ENCODE measurements at places on chromosomes 2 and 18. TPM values are rescaled to one million over a fixed set of nuclear protein-coding genes. Genes with fewer than 3 reads are reported as not detected.

SULT1C4 gene
- not detected for total RNA-seq

MRO gene
- total RNA-seq: not detected

ABCG8 gene
- not detected for total RNA-seq

GCKR gene
- total RNA-seq: not detected

NR4A2 gene
- 2.1 TPM for total RNA-seq

DSG1 gene
- not detected for total RNA-seq

GALNT3 gene
- 3.0 TPM for total RNA-seq

GYPC gene
- 78.5 TPM for total RNA-seq

GKN1 gene
- not detected for total RNA-seq

SERPINB4 gene
- total RNA-seq: not detected

GRCh38 chr2:2719015-2719414 lies 387.9 kb upstream of the MYT1L start:
- DNase-seq: no peak

DNA sequence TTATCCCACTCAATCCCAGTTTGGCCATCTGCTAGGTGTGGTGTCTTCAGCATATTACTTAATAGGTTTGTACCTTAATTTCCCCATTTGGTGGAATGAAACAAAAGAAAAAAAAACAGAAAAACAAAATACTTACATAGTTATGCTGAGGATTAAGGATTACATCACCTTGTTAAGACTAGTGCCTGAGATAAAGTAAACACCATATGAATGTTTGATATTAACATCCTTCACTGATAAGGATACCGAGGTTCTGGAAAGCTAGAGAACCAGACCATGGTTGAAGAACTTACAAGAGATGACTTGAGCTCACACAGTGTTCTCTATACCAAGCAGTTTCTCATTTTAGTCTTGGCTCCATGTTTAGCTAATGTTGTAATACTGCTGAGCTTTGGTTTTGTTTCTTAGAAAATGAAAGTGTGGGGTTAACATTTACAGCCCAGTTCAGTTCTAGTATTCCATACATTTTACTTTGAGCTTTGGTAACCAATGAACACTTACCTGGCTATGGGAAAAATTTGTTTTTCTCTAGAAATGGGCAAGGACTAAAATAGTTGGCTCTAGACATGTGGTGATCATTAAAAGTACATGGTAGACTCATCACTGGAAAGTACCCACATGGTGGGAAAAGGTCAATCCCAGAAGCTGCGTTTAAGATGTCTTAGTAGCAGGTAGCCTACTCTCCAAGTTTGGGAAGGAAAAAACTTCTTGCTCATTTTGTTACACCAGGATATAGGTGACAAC lies 5.8 kb upstream of the GPD2 start:
- no peak for DNase-seq

GRCh38 chr18:52311331-52311730 lies 28.7 kb upstream of the DCC start:
- DNase-seq: no peak

GRCh38 chr2:167438206-167438605 lies 549.9 kb downstream of the XIRP2 start:
- no peak for DNase-seq

GRCh38 chr18:43396266-43396665 lies 119.0 kb upstream of the SYT4 start:
- DNase-seq: no peak

DNA sequence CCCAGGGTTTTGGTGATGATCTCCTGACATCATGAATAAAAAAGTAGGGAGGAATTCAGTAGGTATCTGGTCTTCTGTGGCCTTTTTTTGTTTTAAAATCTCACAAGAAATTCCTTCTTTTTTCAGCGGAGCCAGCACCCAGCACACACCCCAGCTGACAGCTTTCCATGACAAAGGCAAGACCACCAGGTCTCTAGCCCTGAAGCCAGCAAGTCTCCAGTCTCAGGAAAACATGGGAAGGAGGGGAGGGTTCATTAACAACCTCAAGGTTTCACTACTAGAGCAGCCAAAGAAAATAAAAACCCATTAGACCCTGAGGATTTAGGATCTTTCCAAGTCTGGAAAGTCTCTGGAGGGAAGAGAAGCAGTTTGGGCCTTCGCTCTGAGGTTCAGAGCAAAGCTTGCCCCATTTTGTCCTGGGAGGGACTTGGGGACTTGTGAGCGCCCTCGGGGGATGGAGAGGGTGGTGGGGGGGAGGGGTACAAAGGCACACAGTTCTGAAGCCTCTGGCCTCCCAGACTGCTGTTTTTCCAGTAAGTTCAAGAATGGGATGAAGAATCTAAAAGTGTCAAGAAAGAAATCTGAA lies 9.0 kb downstream of the FOXI3 start:
- no peak for DNase-seq

DNA sequence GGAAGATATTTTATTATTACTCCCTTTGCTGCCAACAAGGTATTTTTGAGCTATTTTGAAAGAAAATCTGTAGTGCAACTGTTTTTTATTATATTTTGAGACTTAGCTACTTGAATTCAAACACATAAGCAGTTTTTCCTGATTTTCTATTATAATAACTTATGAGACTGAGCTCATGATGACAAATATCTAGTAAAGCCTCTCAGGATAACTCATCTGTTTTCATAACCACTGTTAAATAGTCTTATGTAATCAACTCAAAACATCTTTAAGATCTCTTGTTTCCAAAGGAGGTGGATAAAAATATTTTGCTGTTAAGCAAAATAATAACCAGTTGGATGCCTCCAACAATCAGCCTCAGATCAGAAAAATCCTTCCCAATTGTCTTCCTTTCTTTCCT lies 21.9 kb upstream of the PPP1CB start:
- no peak for DNase-seq

- DNase-seq: peak; percentile 35
Observed at GRCh38 chr2:25286723-25287483, 54.8 kb downstream of the DNMT3A start.

GRCh38 chr2:166375736-166376487 lies at the start of gene SCN9A:
TSS of gene SCN9A (minus strand) at chr2:166375944. CDS start at chr2:166311756, 64,188 bp downstream.
- DNase-seq: no peak

DNA sequence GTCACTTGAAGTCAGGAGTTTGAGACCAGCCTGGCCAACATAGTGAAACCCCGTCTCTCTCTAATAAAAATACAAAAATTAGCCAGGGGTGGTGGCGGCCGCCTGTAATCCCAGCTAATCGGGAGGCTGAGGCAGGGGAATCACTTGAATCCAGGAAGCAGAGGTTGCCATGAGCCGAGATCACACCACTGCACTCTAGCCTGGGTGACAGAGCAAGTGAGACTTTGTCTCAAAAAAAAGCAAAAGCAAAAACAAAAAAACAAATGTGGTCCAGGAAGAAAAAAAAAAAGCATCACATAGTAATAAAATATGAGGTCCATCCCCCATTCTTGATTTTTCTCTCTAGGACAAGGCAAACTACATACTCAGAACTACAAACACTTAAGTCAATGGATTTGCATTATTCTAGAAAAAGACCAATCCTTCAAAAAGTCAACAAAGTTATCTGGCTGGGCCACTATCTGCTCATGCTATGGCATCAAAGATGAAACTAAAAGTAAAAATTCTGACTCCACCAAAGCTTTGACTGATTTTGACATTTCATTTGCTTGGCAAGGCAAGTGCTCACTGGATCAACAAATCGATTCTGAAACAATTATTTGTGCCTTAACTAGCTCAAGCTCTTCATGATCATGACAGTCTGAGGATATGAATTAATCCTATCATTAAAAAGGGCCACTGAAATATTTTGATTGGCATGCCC lies 28.4 kb downstream of the MEX3C start:
- DNase-seq: no peak

DNA sequence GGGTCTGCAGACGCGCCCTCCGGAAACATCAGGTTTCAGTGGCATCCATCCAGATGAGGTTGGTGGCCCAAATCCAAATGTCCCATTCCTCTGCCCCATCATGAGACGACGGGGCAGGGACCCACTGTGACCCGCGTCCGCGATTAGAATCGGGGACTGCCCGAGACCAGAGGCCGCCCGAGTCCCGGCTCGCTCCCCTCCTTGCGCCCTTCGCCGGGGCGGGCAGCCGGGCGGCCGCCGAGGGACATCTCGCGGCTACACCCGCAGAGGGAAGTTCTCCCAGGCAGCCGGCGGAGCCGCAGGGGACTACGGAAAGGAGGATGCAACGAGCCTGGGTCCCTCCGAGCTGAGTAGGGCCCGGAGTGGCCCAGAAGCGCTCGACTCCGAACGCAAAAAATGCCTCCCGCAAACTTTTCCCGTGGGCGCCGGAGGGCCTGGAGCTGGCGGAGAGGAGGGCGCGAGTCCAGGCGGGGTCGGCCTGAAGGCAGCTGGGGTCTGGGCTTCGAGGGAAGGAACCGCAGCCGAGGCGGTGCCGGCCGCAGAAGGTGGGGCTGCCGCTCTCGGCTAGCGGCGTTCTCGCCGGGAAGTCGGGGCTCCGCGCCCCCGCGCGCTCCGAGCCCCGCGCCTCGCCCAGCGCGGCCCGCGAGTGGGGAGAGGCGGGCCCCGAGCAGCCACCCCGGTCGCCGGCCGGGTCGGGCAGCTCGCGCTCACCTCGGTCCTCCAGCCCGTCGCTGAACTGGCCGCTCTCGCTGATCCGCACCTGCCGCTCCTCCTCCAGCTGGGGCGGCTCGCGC lies 580 bp downstream of the TMEM163 start:
- DNase-seq: peak; percentile 8

- DNase-seq: no peak
Observed at GRCh38 chr18:9719421-9719981, 11.4 kb downstream of the RAB31 start.

GRCh38 chr2:177051278-177051677 lies 161.3 kb upstream of the HNRNPA3 start:
- DNase-seq: no peak

DNA sequence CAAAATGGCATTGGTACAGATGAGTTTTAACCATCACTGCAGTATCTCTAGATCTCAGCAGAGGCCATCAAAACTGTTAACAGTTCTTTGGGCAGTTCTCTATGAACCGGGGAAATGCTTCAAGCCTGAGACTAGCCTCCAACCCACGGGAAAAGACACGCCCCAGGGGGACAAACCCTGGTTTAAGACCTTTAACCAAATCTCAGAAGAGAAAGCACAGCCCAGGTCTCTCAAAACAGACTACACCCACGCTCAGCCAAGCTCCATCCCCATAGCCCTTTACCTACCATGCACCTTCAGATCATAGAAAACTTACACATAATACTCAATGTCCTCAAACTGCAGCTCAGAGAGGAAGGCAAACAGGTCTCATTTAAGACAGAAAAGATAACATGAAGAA lies 78.3 kb downstream of the TMEM163 start:
- no peak for DNase-seq

- DNase-seq: no peak
Observed at GRCh38 chr2:44716131-44716530, 225.4 kb upstream of the SIX3 start.

GRCh38 chr2:218406949-218407618 lies 7.4 kb downstream of the CTDSP1 start:
- peak; percentile 71 for DNase-seq

- no peak for DNase-seq
Observed at GRCh38 chr2:160891353-160891740, 268.9 kb upstream of the TANK start.

- no peak for DNase-seq
Observed at GRCh38 chr2:19649785-19650380, 251.9 kb downstream of the TTC32 start.

DNA sequence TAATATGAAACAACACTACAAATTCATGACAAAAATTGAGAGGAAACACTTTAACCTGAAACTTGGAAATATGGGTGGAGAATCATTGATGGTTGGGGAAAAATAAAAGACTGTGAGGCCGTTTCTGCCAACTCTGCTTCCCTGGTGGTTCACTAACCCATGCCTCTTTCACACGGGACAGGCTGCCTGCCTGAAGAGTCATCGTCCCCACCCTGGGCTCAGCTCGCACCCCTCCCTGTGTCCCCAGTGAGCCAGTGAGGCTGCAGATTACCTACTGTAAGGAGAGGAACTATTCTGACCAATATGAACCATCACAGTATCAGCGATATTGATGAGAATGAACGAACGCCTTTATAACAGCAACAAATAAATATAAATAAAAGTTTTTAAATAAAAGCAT lies 357.8 kb upstream of the CDH20 start:
- no peak for DNase-seq

DNA sequence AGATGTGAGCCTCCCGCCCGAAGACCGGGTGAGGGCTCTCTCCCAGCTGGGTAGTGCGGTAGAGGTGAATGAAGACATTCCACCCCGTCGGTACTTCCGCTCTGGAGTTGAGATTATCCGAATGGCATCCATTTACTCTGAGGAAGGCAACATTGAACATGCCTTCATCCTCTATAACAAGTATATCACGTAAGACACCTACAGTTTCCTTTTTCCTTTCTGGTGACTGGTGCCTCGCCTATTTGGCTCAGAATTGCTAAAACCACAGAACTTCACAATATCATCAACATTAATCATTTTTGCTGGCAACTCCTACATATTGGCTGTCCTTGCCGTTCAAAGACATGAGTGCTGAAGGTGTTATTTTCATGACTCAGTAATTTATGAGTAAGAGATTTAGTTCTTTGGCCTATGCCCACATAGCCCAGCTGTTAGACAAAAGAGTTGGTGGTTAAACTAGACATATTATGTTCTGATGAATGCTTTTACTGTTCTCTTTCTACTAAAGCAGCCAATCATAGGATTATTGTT lies 2.2 kb downstream of the STAMBP start:
- DNase-seq: no peak

GRCh38 chr2:227401550-227401949 lies 13.8 kb upstream of the SCYGR1 start:
- DNase-seq: no peak

- DNase-seq: no peak
Observed at GRCh38 chr18:7575465-7576028, 8.4 kb downstream of the PTPRM start.

DNA sequence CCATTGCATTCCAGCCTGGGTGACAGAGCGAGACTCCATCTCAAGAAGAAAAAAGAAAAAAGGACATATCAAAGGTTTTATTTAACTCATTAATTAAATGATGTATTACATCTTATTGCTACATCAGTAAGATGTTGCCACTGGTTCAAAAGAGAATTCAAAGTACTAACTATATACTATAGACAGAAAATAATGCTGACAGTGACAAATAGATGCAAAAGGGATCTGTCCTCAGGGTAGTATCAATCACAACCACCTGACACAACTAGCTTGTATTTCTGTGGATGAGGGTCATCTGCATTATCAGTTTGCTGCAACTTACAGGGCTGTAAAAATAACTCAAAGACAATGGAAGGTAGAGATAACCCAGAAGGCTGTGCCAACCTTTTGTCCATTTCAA lies 16.4 kb upstream of the CREG2 start:
- DNase-seq: no peak

GRCh38 chr2:5546181-5546580 lies 146.0 kb upstream of the SOX11 start:
- no peak for DNase-seq

GRCh38 chr2:53867773-53868172 lies 8.0 kb upstream of the GPR75 start:
- DNase-seq: no peak

DNA sequence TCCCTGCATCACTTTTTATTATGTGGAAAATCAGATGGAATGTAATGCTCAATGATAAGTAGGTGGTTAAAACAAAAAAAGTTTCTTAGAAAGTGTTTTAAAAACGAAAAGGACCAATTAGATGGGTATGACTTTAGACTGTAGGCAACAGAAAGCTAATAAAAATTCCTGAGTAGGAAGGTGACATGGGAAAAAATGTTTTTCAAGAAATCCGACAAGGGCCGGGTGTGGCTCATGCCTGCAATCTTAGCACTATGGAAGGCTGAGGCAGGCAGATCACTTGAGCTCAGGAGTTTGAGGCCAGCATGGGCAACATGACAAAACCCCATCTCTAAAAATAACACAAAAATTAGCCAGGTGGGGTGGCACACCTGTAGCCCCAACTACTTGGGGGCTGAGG lies 126.1 kb downstream of the THADA start:
- DNase-seq: no peak
